ENCODE measurements at places on chromosomes 4 and X.

DNA sequence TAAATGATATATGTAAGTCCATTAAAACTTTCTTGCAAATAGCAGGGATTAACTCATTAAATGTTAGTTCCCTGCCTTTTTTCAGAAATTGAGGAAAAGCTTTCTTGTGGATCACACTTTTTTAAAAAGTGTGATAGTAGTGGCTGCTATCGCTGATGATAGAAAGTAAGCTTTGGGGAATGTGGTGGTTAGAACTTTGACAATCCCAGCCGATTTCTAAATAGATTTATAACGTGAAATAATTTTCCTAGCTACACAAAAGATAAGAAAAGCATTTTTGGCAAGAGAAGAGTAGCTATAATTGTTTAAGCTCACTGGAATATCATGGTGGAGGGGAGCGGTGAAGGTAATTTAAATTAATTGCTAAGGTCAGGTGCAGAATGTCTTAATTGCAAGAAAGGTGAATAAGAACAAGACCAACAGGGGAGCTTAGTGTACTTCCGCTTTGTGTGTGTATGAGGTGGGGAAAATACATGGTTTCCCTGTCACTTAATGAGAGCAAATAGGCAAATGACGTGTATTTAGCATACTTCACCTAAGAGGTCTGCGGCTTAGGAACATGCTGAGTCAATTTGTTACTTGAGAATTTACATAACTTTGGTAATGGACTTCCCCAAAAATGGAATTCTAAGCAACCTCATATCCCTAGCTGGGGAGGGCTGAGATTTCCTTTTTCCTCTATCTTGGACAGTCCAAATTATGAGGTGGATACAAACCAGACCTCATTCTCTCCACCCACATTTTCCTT is 11.7 kb upstream of the IL21 start:
- no peak for DNase-seq

DNA sequence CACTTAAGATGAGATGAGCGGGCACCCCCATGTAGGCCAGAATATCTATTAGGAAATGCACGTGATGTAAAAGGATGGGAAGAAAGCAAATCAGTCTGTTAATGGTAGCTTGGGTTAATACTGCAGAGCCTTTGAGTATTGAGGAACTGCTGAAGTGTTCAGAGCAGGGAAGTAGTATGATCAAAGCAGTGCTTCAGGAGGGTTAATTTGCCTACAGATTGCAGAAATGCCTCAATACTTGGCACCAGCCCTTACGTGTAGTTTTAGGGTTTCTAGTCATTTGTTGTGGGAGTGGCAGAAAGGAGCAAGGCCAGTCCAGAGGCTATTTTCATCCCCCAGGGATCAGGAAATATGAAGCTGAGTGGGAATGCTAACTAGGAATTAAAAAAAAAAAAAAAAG is 19.7 kb downstream of the ZFX start:
- DNase-seq = no peak

GRCh38 chr4:102334624-102335023 is 10.7 kb downstream of the SLC39A8 start:
- DNase-seq = no peak

- peak; percentile 76 for DNase-seq
These were observed 265.3 kb downstream of the RCHY1 start for GRCh38 chr4:75248770-75249407.

GRCh38 chrX:149060921-149061320 is 444.2 kb downstream of the IDS start:
- DNase-seq = no peak

DNA sequence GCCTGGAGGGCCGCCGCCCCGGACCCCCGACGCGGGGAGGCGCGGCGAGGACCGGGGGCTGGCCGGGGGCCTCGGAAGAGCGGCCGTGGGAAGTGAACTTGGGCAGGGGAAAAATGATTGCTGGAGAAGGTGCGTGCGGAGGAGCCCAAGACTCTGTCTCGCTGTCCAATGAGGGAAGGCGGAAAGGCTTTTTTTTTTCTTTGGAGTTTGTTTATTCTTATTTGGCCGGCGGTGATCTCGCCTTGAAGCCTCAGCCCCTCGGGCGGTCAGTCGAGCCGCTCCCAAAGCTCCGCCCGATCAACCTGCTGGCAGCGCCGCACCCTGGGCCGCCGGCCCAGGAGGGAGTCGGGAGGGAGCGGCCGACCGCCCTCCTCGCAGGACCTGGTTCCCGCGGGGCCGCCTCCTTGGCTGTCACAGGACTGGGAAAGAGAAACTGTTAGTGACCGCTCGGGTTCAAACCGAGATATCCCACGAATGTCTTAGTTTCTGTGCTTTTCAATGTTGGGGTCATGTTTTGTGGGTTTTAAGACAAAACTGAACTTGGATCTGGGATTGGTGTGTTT is 2.5 kb downstream of the CPEB2 start:
- DNase-seq = peak; percentile 8

DNA sequence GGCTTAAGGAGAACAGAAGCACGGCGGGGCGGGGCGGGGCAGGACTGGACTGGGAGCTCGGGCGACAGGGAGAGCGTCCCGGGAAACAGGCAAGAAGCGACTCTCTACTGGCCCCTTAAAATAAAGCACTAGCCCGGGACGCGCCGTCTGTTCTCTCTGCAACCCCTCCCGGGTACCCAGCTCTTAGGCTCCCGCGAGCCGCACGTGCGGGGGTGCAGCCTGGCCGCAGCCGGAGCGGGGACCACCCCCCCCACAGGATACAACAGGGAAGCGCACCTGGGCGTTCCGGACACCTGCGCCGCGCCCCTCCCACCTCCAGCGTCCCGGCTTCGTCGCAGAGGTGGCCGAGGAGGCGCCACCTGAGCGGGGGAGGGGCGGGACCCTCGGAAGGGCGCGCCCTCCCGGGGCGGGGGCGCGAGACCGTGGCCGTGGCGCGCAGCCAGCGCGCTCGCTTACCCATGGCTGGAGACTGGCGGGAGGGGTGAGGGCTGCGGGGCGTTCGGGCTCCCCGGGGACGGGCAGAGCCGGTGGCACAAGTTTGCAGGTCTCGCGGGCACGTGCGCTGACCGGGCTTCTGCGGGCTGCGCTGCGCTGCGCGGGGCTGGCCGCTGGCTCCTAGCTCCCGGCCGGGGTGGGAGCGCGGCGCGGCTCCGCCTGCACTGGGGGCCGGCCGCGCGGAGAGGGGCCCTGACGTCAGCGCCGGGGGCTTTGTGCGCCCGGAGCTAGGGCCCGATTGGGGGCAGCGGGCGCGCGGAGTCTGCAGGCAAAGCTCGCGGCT is 91.5 kb downstream of the GEMIN8 start:
- DNase-seq = peak; percentile 64

DNA sequence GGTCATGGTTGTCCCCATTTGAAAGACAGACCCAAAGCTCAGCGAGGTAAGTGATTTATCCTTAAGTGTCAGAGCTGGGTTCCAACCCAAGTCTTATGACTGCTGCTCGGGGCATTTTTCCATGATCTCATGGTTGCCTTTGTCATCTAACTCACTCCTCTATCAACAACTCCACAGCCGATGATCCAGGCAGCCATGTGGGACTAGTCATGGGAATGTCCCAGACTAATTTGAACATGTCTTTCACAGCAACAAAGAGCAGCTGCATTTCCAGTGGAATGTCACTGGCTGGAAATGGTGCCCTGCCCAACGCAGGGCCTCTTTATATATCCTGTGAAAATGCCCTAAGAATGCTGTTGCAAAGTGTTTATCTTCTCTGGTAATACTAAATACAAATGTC is 284.8 kb upstream of the PPARGC1A start:
- DNase-seq = peak; percentile 9

- DNase-seq = no peak
These were observed 31.8 kb upstream of the CYP4V2 start for GRCh38 chr4:186159613-186160012.

Measured in SJCRH30 (cell line).